ENCODE measurements at places on chromosomes 6 and 20.
A peak's percentile ranks its signal among the peaks of the same experiment; 100 is the strongest.

DNA sequence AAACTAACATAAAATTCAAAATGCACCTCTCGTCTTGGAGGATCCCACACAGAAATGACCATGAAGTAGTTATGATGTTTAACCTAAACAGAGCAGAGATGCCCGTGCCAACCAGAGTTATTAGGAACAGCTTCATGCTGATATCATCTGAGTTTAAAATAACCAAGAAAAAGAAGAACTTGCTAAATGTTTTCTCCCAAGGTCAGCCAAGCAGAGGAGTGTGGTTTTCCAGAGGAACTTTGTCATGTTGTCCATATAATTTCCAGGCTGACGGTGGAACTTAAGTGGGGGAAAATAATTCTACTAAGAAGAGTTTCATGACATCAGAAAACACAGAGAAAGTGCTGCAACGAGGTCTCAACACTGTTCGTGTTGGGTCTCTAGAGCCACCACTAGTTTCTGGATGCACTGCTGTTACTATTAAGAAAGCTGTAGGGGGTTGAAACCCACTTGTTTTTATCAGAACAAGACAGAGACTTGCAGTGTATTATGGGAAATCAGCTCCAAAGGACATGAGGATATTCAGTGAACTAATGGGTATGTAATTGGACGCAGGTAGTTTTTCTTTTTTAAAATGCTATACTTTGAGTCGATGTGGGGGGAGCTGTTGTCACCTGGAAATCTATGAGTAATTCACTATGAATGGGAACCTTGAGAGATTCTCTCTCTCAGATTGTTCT lies 5.2 kb downstream of the AGPAT4 start:
- DNase-seq = no peak

DNA sequence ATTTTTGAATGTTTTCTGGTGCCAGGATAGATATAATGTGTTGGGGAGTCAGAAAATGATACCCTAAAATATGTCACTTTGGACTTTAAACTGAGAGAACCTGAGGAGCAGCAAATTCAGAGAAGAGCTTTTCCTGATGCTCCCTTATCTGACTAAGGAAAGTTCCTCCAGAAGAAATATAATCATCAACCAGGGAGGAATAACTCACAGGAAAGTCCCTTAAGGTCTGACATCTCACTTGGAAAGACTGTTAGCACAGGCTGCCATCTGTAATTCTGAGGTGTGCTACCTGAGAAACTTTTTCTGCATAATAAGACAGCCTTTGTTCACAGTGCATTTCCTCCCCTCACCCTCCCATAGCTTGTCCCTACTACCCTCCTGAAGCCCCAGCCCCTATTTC lies 218.6 kb downstream of the SYNE1 start:
- no peak for DNase-seq

DNA sequence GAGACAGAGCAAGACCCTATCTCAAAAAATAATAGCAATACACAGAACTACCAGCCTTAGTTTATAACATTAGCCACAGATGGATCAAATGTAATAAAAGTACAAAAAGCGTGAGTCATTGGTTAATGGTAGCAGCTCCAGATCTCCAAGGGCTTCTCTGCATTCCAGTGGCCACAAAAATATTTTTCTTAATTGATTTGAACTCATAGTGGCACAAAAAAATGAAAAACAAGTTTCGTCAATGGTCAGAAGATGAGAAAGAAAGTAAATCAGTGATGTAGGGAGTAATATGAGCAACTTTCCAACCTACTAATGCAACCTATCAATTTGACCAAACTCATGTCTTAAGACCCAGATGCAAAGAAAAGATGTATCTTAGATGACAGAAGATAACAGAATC lies 79.6 kb downstream of the CEP57L1 start:
- DNase-seq = peak; percentile 56

DNA sequence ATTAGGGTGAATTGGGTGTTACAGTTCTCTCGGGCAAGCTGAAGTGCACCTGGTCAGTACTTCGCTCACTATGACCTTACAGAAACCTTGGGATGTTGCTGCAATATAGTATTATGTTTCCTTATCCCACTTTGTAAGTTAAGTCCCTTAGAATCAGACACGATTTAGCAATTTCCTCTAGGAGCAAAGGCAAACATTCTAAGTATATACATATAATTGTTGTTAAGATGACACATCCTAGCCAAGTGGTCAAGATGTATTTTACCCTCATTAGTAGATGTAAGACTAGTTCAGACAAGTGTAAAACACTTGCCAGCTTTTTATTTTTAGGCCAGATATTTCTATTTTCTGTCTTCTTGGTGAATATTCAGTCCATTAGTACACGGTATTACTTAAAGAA lies 31.1 kb upstream of the RGS17 start:
- no peak for DNase-seq

- peak; percentile 86 for DNase-seq
Measured at GRCh38 chr20:62704341-62704948, 4.2 kb upstream of the NTSR1 start.

GRCh38 chr6:127608554-127609270 lies 31.7 kb downstream of the C6orf58 start:
- DNase-seq = no peak

- DNase-seq = no peak
Measured at GRCh38 chr6:62492192-62492822, 206.3 kb upstream of the KHDRBS2 start.

DNA sequence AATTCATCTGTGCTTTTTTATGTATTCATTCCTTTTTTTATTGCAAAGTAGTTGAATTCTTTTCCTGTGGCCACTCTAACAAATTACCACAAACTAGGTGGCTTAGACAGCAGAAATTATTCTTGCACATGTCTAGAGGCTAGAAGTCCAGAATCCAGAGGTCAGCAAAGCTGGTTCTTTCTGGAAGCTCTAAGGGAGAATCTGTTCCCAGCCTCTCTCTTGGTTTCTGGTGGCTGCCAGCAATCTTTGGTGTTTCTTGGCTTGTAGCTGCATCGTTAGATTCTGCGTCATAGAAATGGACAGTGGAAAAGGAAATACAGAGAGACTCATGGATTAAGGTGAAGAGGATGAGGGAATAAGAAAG lies 39.3 kb downstream of the GSTA2 start:
- DNase-seq = no peak

DNA sequence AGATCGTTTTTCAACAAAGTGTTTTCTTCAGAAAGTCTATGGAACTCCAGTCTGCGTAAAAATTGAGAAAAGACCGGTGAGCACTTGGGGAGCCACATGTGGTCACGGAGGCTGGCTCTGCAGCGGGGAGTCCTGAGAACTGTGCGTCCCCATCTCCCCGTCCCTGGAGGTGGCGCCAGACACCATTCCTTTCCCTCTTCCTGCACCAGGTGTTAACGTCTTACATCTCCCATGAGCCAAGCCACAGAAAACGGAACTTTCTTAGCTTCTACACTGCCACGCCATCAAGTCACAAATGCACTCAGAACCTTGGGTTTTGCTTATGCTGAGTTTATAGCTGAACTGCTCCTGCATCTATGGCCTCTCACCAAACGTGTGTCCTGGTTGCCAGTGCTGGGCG lies 62.6 kb downstream of the GINS1 start:
- DNase-seq = peak; percentile 7

- DNase-seq = no peak
Measured at GRCh38 chr6:128068119-128068479, 167.2 kb upstream of the THEMIS start.

GRCh38 chr6:148524976-148525375 lies 182.3 kb downstream of the SASH1 start:
- no peak for DNase-seq

DNA sequence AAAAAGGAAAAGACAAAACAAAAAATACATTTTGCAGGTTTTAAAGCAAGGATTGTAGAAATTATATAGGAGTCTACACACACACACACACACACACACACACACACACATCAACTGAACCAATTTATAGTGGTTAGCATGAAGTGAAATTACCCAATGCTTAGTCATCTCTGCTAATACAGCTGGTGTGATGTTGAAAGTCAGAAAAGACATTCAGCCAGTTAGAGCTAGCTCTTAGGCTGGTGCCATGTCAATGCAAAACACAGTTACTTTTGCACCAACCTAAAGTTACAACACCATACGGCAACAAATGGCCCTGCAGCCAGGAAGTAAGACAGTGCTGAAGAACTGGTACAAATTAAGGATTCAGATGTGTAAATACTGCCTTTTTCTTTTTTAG lies 15.2 kb downstream of the FAM210B start:
- DNase-seq = peak; percentile 91

DNA sequence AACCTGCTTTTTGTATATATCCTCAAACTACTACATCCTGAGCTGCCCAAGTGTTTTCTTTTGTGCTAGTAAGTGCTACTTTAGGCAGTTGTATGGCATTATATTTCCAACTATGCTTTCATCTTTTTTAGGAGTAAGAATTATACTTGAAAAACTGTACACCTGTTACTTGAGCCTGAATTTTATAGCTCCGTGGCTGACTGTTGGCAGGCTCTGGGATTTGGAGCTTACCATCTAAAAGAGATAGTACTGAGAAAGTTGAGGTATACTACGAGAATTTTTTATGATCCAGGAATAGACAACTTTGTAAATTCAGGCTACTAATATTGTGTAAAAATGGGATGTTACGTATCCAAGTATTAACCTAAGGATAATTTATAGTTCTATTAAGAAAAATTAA lies 32.4 kb downstream of the RNF217 start:
- DNase-seq = no peak

- no peak for DNase-seq
Measured at GRCh38 chr20:59145924-59146779, 17.5 kb upstream of the ZNF831 start.

- peak; percentile 53 for DNase-seq
Measured at GRCh38 chr6:31907158-31907813, 5.4 kb upstream of the ZBTB12 start.

- no peak for DNase-seq
Measured at GRCh38 chr6:37171201-37171969, 1.4 kb downstream of the PIM1 start.

DNA sequence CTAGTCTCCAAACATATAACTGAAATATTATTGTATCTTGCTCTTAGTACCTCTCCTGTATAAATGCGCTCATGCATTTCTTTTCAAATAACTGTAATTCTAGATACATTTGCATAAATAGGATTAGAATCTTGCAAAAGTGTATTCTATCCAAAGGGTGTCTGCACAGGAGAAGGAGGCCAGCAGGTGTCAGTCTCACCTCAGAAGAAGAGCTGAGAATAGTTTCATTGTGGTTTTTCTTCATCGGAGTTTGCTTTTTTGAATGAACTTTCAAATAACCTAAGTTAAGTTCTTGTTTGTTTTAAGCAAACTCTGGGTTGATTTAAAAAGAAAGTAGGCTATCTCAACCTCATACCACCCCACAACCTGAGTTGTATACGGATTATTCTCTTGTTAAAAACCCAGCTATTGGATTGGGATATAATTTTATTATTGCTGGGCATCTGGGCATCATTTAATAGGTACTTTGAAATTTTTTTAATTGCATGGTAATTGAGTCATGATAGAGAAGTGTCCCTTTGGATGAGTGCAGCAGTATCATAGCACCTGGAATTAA lies 125.0 kb upstream of the MLIP start:
- DNase-seq = peak; percentile 47

DNA sequence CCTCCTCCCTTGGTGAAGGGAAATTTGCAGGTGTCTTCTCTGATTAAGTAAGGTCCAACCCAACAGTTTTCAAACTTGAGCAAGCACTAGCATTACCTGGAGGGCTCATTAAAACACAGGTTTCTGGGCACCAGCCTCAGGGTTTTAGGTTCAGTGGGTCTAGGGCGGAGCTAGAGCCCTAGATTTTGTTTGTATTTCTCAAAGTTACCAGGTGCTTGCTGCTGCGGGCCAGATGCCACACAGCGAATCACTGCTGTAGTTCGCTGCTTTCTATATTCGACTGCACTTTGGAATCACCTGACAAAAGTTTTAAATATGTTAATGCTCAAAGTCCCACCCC lies 869 bp downstream of the COL21A1 start:
- no peak for DNase-seq

- DNase-seq = no peak
Measured at GRCh38 chr20:16040742-16041141, 532.5 kb downstream of the KIF16B start.

DNA sequence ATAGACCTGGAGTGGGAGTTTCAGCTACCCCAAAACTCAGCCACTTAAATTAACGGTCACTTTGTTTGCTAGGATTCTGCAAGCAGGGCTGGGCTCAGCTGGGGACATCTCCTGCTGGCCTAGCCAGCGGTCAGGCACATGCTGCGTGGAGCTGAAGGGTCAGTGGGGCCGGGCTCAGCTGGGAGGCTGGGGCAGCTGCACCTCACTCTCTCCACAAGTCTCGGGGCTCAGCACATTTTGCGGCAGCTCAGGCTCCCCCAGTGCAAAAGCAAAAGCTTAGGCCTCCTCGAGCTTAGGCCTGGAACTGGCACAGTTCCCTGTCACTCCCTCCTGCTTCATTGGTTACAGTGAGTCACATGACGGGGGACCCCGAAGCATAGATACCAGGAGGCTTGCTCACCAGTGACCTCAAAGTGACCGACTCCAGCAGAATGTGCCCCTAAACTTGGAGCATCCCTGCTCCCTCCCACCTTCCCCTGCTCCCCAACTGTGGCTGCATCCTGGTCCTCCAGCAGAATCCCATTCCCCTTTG lies 80.6 kb upstream of the CST7 start:
- no peak for DNase-seq

GRCh38 chr6:37860226-37860839 lies 40.8 kb downstream of the ZFAND3 start:
- DNase-seq = peak; percentile 23

GRCh38 chr20:40464731-40465208 lies 224.3 kb downstream of the MAFB start:
- no peak for DNase-seq

DNA sequence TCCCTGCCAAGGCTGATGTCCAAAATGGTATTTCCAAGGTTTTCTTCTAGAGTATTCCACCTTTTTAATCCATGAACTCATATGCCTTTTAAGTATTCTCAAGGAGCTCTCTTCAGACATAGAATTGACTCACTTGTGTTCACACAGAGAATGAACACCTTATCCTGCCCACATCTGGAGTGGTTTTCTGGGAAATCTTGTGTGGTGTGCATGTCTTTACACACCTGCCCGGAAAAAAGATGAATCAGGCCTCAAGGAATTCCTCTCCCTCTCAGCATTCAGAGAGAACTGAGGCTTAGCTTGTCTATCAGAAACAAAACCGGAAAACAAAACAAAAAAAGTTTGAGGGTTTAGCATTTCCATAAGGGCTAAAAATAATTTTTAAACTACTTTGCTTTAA lies 148.8 kb downstream of the TFAP2A start:
- no peak for DNase-seq

GRCh38 chr20:36485286-36485685 lies 56.0 kb upstream of the MYL9 start:
- DNase-seq = no peak

GRCh38 chr6:92050216-92050615 lies 1369.1 kb downstream of the EPHA7 start:
- no peak for DNase-seq

DNA sequence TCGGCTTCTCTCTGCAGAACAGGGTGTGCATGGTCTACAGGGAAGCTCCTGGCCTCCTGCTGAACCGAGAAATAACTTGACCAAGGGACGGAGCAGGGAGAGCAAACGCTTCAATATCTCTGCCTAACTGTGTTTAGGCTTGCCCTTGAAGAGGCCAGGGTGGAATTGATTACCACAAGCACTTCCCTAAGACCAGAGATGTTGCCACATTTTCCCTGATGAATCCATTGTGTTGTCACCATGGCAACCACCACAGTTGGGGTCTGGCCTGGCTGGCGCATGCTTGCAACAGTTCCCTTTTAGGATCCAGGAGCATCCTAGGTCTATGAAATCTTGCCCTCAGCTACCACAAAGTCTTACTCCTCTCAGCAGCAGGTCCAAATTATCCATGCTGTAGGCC lies 213.5 kb upstream of the SULF2 start:
- peak; percentile 64 for DNase-seq

GRCh38 chr20:41316051-41316450 lies 1.5 kb downstream of the ZHX3 start:
- DNase-seq = no peak

- no peak for DNase-seq
Measured at GRCh38 chr6:28711788-28712341, 186.2 kb downstream of the GPX5 start.
